Femur (tissue), 1 donor: ENCODE measurements at places on chromosomes 2 and 18.

GRCh38 chr2:26457251-26457666 lies 20.7 kb downstream of the OTOF start:
- no peak for DNase-seq

- no peak for DNase-seq
These were observed 24.5 kb downstream of the BCL2L11 start for GRCh38 chr2:111145103-111145760.

- DNase-seq = peak; percentile 76
These were observed at the start of gene LDLRAD4 for GRCh38 chr18:13218368-13218991. TSS of gene LDLRAD4 (plus strand) at chr18:13218760.

DNA sequence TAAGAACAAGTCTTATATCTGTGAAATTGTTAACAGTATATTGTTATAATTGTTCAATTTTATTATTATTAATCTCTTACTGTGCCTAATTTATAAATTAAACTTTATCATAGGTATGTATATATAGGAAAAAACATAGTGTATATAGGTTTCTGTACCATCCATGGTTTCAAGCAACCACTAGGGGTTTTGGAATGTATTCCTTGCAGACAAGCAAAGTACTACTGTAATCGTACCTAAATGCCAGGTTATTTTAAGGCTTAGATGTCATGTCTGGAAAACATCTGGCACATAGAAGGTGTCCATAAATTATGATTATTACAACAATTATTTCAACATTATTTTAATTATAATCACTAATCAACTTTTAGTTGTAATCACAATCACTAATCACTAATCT lies 8.4 kb downstream of the ITSN2 start:
- DNase-seq = no peak

DNA sequence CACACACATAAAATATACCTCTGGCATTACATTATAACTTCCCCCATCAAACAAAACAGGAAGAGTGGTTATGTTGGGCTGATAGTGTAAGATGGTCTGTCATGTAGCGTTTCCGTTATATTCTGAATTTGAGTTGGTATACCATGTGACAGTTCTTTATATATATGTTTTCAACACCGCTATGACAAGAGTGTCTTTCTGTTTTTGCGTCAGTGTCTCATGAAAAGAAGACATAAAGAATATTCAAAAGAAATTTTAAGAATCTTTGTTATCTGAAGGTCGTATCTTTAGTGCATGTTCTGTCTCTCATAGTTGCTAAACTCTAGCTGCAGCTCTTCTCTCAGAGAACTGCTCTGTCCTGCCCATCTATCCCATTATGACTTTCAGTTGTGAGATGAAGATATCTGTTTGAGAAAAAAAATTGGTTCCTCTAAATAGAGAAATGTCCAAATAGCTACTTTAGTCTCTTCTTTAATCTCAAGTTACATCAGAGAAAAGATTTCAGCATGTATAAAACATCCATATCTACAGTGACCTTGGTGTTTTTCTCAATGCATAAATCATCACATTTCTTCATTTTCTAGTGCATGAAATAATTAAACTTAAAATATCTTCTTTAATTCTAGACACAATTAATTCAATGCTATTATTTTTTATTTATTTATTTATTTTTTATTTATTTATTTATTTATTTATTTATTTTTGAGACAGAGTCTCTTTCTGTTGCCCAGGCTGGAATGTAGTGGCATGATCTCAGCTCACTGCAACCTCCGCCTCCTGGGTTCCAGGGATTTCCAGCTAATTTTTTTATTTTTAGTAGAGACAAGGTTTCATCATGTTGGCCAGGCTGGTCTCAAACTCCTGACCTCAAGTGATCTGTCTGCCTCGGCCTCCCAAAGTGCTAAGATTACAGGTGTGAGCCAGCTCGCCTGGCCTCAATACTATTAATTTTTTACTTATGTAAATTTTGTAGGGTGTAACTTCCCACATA lies 24.3 kb upstream of the PSME4 start:
- DNase-seq = no peak

DNA sequence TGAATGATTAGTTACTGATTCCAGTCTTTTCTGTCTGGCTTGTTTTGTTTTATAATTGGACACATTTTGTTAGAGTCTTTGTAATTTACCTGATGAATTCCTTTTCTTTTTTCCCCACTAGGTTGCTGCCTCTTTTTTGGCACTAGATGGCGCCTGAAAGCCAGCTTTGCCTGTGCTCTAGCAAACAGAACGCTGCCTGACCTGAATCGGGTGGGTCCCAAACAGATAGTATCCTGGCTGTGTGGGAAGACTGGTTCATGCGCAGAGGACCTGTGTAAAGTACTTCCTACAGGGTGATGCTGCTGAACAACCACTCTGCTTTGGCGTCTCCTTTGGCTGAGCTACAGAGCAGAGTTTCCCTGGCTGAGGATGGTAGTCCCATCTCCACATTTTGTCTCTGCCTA lies 288.2 kb downstream of the IKZF2 start:
- no peak for DNase-seq

GRCh38 chr18:73752965-73753364 lies 394.7 kb downstream of the FBXO15 start:
- no peak for DNase-seq

GRCh38 chr18:67007085-67007484 lies 403.2 kb upstream of the CDH19 start:
- no peak for DNase-seq

DNA sequence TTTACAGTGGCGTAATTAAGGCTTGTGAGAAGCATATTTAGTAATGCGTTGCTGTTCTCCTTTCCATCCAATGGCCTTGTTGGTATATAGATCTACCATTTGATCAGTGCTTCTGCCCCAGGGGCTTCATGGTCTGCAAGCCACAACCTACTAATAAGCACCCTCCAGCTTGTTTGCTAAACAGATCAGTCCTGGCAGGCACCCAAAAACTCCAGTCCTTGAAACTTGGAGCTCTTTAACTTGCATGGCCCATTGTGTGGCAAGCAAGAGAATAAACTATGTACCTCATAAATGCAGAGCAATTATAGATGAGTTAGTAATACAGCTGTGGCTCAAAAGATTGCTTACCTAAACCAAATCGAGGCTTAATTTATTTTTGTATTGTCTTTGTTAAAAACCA lies 158.5 kb downstream of the FTCDNL1 start:
- DNase-seq = peak; percentile 25

GRCh38 chr2:167258712-167259111 lies 370.4 kb downstream of the XIRP2 start:
- no peak for DNase-seq

DNA sequence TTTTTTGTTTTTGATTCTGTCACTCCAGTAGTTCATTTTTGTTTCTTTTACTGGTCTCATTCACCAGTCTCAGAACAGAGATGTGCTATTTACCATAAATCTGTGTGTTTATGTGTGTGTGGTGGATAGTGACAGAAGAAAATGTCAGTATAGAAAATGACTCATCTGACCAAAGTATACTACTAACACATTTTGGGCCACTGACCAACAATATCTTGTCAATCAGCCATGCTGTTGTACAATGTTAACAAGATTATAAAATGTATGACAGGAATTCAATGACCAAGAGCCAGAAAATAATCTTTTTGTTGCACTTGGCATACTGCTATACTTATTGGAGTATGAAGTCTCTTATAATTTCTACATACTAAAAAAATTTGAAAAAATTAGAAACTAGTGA lies 1081.4 kb upstream of the NRXN1 start:
- DNase-seq = no peak

DNA sequence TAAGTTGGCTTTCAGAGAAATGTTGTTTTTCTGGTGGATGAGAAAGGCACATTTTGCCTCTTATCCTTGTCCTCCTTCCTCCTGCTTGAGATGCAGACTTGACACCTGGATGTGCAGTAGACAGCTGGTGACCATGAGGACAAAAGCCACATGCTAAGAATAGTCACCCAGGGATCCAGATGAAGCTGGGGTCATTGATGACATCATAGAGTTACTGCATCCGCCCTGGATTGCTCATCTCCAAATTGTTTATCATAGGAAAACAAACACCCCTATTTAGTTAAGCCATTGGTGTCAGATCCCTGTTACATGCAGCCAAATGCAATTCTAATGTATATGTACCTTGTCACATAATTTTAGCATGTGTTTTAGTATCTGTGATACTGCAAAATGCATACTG lies 16.3 kb upstream of the SLC1A4 start:
- no peak for DNase-seq

DNA sequence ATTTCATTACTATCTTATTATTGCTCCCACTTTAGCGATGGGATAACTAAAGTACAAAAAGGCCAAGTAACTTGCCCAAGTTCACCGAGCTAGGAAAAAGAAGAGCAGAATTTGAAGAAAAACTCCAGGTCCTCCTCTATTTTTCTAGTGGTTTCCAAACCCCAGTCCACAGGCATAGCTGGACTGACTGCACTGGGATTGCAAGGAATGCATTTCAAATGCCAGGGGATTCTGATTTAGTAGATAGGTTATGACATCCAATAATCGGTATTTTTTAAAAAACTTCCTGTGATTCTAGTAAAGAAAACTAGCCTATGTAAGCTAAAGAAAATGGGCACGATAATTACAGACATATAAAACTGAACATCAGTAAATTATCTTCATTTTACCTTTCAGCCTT lies 62.7 kb upstream of the GALNT5 start:
- DNase-seq = no peak

DNA sequence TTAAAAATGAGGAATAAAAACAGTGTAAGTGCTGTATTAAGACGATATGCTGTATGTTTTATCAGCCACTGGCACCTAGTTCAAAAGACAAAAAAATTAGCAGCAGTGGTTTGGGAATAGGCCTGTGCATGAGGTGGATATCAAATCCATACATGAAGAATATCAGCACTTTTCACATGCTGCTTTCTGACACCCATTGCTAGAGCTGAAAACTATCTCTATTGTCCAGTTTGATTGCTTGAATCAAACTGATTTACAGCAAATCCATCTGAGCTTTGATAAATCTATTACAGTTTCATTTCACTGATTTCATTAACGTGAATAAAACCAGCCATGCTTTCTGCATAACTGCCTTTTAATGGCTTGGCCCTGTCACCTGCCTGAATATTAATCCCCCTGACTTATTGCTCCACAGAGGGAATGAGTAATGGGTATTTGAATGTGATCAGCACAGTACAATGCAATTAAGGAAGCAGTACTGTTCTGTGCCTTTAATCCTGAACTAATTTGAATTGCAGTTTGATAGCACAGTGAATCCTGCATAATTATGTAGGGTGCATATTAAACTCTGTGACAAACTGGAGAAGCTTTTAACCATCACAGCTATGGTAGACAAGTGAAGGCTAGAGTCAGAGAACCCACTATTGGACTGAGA lies 154.0 kb downstream of the GPD2 start:
- no peak for DNase-seq

GRCh38 chr2:96608469-96609455 lies 29.4 kb downstream of the KANSL3 start:
- no peak for DNase-seq

- no peak for DNase-seq
These were observed 65.7 kb downstream of the KLHL14 start for GRCh38 chr18:32707147-32707546.

GRCh38 chr2:198595721-198596120 lies 791.3 kb downstream of the PLCL1 start:
- no peak for DNase-seq

GRCh38 chr18:11148680-11149440 lies 509 bp downstream of the PIEZO2 start:
- peak; percentile 48 for DNase-seq

GRCh38 chr2:65762068-65762467 lies 329.7 kb upstream of the SPRED2 start:
- no peak for DNase-seq

GRCh38 chr18:65329010-65329409 lies 421.8 kb upstream of the CDH7 start:
- DNase-seq = no peak

DNA sequence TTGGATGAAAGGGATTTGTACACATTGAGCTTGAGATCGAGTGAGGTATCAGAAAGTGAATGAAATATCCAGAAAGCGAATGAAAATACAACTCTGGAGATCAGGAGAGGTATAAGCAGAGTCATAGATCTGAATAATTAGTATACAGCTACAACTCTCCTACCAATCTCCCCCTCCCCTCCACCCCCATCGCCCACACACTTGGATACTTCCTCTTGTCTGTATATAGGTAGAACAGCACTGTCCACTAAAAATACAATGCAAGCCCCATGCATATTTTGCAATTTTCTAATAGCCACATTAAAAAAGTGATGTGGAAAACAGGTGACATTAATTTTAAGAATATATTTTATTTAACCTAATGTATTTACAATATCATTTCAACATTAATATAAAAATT lies 23.7 kb upstream of the WIPF1 start:
- no peak for DNase-seq

GRCh38 chr2:172600557-172601008 lies 44.7 kb downstream of the PDK1 start:
- no peak for DNase-seq

DNA sequence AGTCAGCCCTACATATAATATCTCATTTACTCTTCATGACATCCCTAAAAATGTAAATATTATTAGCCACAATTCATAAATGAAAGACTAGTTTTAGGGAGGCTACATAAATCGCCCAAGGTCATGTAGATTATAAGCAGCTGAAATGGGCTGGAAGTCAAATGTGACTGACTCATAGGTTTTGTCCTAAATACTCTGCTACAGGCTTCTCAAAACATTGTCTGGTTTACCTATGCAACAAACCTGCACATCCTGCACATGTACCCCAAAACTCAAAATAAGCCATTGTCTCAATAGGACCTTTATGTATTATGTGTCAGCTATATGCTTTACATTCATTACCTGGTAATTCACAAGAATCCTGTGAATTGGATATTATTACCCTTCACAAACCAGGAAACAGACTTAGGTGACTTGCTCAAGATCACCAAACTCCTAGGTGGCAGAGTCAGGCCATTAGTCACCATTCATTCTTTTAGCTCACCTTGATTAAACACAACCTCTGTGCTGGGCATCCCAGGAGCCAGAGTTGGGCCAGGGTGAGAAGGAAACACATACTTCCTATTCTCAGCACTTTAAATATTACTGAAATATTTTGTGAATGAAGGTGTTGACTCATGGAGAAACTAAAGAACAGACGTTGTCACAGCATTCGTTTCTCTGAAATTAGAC lies 69.4 kb upstream of the CPO start:
- DNase-seq = no peak

DNA sequence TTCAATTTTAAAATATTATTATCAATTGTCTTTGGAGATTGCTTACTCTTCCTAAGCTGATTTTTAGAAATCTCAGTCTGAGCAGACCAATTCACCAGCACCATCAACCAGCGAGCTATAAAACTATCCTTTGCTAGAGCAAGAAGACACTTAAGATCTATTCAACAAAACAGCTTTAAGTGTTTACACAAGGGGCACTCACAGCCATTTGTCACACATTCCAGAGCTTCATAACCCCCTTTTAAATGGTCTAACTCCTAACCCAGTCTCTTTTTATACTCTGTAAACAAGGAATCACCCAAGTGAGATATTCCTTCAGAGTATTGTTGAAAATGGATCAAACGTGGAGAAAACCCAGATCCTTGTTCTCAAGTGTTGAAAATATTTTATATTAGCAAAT lies 1294.1 kb upstream of the CHAC2 start:
- no peak for DNase-seq

- DNase-seq = no peak
These were observed 1.8 kb upstream of the LYPD6B start for GRCh38 chr2:149036507-149037293.

- DNase-seq = peak; percentile 33
These were observed 31.8 kb upstream of the INPP4A start for GRCh38 chr2:98412751-98413458.
